H1 (cell line): ENCODE measurements at places on chromosomes 4 and X. TPM values are rescaled to one million over a fixed set of nuclear protein-coding genes. Genes with fewer than 3 reads are reported as not detected.

DNA sequence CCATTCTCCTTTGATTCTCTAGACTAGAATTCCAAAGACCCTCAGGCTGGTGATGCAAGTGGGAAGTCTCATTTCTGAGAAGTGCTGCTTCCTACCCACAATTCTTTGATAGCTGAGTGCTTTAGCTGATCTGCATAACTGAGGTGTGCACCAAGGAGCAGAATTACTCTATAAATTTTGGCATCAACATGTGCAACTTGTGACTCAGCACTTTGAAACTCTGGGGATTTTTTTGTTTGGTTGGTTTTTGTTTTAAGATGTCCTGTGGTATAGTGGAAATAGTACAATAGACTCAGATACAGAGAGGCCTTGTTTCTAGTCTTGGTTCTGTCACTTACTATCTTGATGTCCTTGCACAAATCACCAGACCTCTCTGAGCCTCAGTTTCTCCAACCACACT, 148.4 kb downstream of the AR start:
- DNase-seq: no peak

DNA sequence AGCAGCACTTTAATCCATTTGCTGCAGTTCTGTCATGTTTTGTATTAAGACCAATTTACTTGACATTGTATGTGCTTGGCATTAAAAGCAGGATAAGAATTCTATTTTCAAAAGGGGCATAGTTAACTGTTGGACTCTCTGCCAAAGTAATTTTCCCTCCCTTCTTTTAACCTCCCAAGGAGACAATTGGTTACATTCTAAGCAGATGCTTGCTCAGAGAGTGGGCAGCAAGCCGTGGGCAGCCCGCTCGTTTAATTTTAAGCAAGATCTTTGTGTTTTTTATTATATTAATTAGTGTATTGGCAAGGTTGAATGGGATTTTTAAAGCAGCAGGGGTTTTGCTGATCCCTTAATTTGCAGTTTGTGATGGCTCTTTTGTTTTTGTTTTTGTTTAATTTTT, 37.1 kb upstream of the KLHL8 start:
- DNase-seq: no peak

- DNase-seq: no peak
Observed at GRCh38 chr4:181566490-181566889, 676.7 kb upstream of the TENM3 start.

DNA sequence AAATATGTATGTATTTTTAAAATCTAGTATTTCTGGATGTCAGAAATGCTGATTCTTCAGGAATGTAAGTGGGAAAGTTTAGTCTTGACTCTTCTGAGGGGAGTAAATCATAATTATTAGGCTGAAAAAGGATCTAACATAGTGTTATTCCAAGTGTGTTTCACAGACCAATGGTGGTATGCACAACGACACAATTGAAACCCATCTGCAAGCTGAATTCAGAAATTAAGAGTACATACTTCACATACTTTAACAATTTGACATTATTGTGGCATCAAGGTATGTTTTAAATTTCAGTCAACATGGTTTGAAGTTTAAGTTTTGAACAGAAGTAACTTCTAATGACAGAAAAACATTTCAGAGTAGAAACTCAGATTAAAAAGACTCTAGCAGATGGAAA, 236.7 kb downstream of the SLC7A11 start:
- DNase-seq: no peak

GRCh38 chr4:1693131-1693896, 9.2 kb upstream of the FAM53A start:
- DNase-seq: no peak

DNA sequence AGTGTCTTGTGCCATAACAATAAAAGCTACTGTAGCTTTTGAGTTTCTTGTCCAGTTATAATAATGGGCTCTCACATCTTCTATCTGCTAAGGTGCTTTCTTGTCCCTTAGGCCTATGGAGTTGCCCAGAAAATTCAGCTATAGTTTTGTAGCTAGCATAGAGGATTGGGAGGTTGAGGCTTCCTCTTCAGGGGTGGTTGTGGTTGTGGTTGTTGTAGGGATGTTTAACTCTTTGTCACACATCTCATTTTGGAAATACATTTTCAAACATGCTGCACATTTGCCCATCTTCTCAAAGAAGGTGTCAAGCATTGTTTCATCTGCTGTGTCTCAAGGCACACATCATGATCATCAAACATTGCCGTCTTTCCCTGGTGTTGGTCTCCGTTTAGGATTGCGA, 65.0 kb downstream of the ATXN3L start:
- no peak for DNase-seq

DNA sequence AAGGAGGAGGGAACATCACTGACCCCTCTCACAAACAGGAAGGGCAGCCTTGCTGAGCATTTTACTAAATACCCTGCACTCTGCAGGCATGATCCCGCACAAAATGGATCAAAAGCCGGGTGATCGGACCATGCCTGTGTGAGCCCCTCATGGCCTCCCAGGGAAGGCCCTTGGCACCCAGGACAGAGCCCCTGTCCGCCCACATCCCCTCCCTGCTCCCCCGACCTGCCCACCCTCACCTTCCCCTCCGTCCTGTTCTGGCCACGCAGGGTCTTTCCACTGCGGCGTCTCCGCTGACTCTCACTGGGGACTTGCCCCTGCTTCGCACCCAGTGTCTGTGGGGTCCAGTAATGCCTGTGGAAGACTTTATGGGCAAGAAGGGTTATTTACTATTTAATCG, 105.0 kb downstream of the HMX1 start:
- DNase-seq: no peak

- DNase-seq: no peak
Observed at GRCh38 chr4:74016068-74016467, 17.6 kb upstream of the CXCL5 start.

GRCh38 chrX:128250621-128251020, 198.4 kb upstream of the ACTRT1 start:
- no peak for DNase-seq

DNA sequence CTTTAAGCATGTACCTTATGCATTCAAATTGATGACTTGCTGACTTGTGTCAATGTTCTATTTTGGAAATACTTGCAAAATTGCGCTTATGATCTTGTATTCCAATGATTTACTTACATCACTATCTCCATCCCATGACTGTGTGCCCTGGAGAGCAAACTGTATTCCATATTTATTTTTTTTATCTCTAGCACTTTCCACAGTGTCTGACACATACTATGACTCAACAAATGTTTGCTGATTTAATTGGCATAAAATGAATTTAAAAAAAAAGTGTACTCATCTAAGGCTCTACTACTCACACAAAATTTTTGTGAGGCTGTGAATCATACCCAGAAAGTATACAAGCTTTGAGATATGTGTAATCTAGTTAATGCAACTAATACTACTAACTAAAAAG, 1066.8 kb upstream of the ADGRL3 start:
- no peak for DNase-seq

USP17L21 gene
- polyA plus RNA-seq: not detected in 2 replicates

CT45A10 gene
- polyA plus RNA-seq: not detected in 2 replicates

GYPE gene
- polyA plus RNA-seq: not detected in 2 replicates

UGT8 gene
- polyA plus RNA-seq: 11.0 and 16.9 TPM in 2 replicates
